ENCODE measurements at places on chromosomes 7 and 10.
A peak's percentile ranks its signal among the peaks of the same experiment; 100 is the strongest.

GRCh38 chr10:103854265-103854685, 1.1 kb downstream of the SH3PXD2A start:
- DNase-seq = no peak

- DNase-seq = peak; percentile 62
Observed at GRCh38 chr10:127346604-127347003, 150.2 kb upstream of the INSYN2A start.

- DNase-seq = no peak
Observed at GRCh38 chr10:113686028-113686427, 6.3 kb downstream of the CASP7 start.

DNA sequence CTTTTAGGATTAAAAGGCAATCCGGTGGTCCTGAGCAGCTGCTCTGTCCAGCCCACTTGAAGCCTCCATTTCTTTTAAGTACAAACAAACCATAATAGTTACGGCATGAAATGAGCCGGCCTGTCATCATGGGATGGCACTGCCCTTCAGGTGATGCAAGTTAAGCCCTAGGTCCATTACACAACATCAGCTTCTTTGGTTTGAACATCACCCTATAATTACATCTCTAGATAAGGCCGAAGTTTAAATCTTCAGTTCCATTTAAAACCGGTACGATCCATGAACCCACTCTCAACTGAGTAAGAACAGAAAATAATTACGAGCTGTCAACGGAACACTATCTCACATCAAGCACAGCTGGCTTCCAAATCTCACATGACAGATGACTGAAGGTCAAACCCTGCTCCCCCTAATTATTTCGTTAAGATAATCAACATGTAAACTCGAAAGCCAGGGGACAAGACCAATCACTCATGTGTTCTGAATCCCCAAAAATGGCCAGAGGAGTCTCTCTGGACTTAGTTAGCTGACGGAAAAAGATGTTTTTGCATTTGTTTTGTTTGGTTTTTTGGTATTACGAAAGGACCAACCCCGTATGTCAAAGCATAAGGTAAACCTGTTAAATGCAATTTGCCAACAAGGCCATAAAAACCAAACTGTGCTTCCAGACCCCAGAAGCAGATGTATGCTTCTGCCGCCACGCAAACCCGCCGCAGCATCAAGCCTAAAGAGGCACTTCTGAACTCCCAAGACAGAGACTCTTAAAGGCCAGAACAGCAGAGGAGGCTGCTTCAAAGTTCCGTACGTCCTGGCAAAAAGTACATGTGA, 10.8 kb downstream of the GNA12 start:
- no peak for DNase-seq

DNA sequence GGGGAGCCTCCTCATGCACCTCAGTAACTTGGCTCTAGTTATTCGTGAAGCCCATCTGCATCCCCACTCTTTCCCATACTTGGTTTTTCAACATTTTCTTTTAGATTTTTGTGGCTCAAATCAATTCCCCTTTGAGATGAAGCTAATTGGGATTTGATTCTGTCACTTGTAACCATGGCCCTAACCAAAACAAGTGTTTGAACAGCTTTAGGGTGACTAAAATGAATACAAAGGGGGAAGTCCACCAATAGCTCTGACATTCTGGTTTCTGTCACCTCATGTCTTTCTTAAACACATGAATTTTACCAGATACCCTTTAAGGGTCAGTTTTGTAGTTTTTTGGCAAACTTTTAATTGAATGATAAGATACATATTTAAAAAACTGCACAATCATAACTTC, 87.0 kb downstream of the PCGF5 start:
- DNase-seq = peak; percentile 49

DNA sequence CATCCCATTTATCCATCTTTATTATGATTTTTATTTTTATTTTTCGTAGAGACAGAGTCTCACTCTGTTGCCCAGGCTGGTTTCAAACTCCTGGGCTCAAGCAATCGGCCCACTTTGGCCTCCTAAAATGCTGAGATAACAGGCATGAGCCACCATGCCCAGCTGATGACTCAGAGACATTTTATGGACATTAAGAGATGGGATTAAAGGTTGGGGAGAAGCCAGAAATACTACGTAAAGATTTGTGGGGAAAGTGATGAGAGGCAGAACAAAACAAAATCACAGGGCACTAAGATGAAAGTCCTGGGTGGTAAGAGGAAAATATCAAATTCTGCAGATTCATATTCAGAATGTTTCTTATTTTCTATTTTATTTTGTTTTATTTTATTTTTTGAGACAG, 7.6 kb downstream of the WNT8B start:
- DNase-seq = no peak

DNA sequence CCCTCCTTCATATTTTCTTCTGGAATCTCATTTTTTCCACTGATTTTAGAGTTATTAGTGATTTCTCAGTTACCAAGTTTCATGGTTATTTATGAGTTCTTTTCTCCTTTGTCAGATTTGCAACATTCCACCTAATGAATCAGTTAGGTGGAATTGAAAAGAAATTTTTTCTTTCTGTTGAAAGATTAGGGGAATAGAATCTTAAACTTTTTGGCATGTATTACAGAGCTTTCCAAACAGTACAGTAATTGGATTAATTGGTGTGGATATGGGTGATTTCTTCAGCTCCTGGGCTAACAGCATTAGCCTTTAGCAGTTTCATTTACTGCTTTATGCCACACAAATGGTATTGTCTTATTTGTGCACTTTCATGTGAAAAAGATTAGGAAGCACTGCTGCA, 17.0 kb downstream of the STAM start:
- DNase-seq = no peak

DNA sequence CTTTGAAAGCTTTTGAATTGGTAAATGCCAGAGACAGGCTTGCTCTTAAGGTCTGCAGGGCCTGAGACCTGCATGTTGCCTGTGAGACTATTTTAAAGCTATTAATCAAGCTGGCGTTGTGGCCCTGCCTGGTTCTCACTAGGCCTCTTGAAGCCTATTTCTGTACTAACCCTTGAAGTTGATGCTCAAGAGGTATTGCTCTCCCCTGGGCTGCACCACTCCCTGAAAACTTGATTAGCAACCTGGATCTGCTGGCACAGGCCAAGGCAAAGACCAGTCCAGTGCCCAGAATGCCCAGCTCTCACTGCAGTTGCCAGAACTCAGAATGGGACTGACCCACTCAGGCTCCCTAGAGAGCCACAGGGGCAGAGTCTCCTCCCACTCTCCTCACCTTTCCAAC, 220.0 kb upstream of the MEOX2 start:
- DNase-seq = no peak

DNA sequence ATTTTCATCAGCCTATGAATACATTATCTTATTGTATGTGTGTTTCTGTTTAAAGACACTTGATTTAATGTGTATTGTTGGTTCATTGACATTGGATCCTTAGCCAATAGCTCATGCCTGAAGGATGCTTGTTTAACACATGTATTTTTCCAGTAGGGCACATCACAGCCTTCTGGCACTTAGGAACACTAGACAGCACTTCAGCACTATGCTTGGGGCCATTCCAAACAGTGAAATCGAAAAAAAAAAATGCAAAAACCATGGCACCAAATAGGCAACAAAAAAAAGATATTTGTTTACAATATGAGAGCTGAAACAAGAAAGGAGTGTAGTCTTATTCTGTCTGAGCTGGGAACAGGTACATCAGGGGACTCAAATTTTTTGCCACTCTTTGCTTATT, 262.8 kb downstream of the SLC25A13 start:
- no peak for DNase-seq

DNA sequence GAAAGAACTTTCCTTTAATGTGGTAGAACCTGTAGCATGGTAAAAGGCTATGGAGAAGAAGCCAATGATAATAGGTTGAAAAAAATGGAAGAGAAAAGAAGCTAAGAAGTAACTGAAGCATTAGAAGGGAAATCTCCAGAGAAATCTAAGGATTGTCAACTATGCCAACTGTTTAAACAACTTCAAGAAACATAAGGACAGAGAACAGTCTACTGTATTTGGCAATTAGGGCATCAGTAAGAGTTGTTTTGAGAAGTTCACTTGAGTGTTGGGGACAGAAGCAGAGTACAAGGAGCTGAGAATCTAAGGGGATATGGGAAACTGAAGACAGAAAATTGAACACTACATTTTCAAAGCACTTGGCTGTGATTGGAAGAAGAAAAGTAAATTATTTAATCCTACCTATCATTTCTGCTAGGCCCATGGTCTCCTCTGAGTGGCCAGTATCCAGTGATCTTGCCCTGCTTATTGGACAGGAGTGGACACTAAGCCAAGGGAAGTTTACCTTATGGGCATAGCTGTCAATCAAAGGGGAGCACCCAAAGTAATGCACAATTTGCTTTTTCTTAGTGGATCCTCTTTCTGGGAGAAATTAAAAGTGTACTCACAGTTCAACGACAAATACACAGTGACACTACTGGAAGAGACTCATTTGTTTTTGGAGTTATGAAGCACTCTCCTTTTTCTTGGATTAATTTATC, 56.4 kb upstream of the CCDC71L start:
- no peak for DNase-seq

DNA sequence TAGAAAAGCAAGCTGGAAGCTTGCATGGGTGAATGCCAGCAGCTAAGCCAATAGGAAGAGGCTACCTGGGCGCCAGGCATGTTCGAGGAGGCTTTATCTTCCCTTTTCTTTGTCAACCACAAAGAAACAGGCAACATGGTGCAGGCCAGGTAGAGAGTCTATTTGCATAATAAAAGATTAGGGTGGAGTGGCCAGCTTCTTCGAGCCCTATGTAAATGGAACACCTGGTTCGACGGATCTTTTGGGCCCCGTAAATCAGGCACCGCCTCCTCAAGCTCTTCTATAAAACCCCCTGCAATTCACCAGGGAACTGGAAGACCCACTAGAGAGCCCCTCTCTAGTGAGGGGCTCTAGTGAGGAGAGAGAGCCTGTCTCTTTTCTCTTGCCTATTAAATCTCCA, 1106.2 kb upstream of the CELF2 start:
- DNase-seq = no peak

DNA sequence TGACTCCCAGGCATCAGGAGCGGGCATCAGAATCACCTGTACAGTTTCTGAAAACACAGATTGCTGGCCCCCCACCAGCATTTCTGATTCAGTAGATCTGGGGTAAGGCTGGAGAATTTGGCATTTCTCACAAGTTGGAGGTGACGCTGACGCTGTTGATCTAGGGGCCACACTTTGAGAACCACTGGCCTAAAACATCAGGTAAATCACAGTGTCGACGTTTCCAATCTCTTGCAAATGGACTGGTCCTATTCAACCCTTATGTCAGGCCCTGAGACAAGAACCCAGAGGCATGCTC, 564.0 kb downstream of the KCNMA1 start:
- DNase-seq = no peak

- no peak for DNase-seq
Observed at GRCh38 chr10:70348228-70348850, 34.1 kb downstream of the LRRC20 start.

DNA sequence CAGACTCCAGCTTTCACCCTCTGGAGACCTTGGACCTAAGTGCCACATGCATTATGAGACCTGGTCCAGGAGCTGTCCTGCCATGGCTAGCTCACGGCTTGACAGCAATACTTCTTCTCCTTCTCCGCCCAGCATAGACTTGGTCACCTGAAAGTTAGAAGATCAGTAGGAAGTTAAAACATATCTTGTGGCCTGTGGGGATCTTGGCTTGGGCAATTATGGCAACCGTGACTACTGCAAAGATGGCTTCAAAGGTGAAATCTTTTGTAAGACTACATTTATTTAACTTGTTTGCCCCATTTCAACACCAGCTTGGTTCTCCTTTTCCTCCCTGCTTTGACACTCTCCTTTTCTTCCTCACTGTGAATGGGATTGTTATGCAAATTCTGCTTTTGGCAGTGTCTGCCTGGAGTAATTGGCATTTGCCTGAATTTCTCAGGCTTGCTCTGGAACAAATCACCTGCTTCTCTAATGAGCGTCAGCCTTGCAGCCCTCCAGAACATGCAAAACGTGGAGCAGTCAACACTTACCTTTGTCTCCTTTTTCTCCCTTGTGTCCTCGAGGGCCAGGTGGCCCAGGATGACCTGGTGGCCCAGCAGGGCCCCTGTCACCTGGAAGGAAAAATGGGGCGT, 53.4 kb downstream of the COL17A1 start:
- DNase-seq = no peak

GRCh38 chr7:47525066-47525623, 56.8 kb downstream of the TNS3 start:
- DNase-seq = no peak

- no peak for DNase-seq
Observed at GRCh38 chr7:40162516-40162915, 27.7 kb downstream of the SUGCT start.

DNA sequence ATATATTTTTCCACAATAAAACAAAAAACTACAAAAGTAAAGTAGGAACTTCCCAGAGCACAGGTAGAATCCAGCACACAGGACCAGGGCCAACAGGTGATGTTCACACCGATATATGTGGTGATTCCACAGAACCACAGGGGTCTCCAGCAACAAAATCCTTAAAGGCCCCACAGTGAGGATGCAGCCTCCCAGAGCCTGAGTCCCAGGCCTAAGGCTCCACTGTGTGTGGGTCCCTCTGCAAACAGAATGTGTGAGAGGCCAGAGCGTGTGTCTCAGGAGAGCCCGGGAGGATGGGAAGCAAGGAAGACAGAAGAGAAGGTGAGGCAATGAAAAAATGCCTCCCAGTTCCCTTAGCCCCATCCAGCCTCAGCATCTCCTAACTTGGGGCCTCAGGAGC, 173.9 kb downstream of the GRID1 start:
- DNase-seq = no peak

GRCh38 chr10:87656431-87657072, 3.1 kb upstream of the PAPSS2 start:
- peak; percentile 77 for DNase-seq

DNA sequence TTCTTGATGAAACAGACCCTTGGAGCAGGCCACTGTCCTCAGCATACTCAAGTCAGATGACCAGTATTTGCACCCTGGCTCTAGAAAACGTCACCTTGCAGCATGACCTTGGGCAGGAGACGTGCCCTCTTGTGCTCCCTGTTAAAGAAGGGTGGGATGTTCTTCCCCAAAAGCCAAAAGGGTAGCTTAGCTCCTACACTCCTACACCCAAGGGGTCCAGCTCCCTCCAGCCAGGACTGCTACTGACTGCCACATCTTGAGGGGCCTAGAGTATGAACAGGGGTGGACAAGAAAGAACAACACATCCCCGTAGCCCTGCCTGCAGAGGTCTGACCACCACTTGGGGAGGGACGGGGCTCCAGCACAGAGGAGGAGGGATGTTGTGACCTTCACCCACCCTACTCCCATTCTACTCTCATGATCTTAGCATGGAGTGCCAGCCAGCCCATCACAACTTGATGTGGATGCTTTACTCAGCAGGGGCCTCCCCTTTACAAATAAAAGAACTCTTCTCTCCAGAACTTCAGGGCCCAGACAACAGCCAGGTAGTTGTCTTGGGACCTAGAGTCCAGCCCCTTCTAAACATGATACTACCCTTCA, 165.3 kb upstream of the ZMIZ1 start:
- DNase-seq = no peak
